Activated CD4-positive, alpha-beta T cell treated with anti-CD3 and anti-CD28 coated beads, Interleukin-2, amount 10 ng/mL, durations not matched to agents 24 days and 14 days (primary cell): ENCODE measurements at places on chromosomes 11 and 22.

DNA sequence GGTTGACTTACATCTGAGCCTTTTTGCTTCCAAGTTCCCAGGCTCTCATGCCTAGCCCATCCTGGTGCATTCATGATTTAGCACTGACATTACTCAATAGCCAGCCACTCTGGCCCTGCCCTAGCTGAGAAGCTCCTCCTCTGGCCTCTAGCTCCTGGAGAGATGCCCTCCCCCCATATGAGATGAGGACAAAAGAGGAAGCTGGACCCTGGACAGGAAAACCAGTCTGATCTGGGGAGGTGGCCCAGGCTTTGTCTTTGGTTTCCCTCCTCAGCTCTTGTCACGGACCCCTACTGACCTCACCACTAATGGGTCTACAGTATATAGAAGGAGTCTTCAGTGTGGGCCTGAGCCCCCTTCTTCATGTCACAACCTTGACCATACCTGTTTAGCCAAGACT is 3.0 kb downstream of the RHOG start:
- peak; percentile 65 for DNase-seq

DNA sequence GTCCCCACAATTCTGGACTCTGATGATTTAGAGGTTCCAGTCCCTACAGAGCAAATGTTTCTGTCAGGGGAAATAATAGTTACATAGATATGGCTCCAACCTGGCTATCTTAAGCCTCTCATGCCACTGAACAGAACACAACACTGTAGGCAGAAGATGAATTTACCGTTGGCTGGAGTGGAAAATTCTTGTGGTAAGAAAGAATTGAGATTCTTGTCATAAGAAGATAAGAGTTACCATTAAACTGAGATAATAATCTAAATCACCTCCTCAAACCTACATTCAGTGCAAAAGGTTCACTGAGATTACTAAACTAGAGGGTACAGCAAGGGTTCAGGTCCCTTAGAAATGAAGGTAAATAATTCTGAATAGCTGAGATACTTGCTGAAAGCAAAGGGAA is 10.1 kb upstream of the NAALAD2 start:
- DNase-seq, result no peak

- DNase-seq, result no peak
Measured at GRCh38 chr11:12377106-12377823, at the start of gene PARVA. Gene PARVA, plus strand, starts transcription at chr11:12377571. Its CDS starts 77 bp downstream, at chr11:12377648.

DNA sequence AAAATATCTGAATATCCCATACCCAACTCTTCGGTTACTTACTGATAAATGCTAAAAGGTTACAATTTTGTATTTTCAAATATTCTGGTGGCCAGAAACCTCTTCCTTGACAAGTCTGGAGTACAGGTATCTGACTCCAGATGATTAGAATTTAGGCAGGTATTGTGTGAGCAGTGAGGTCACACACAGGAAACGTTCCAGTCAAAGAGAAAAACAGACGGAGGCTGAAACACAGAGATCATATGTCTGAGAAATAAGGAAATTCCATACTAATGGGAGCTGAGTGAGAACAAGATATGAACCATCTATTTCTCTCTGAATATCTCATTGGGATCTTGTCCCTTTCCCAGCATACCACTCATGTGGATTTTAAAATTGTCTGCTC is 89.4 kb upstream of the IGLL5 start:
- DNase-seq, result no peak

- no peak for DNase-seq
Measured at GRCh38 chr11:73729594-73730206, 31.2 kb downstream of the RAB6A start.

- no peak for DNase-seq
Measured at GRCh38 chr11:1171985-1172728, 14.4 kb downstream of the MUC5AC start.

DNA sequence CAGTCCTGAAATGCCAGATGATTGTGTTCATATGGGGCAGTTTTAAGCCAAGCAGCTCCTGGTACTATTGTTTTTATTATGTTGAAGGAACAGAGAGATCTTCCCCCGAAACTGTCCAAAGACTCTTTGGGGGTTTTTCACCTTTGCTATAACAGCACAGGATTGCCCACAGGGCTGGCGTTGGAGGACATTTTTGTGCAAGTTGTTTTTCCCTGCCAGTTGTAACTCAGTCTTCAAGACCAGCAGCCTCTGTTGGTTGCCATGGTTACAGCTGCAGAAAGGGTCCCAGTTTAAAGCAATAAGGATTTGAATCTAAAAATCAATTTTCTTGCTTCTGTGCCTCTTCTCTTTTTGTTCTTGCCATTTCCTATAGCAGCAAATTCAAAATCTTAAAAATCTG is 45.4 kb upstream of the YWHAH start:
- DNase-seq, result no peak

GRCh38 chr22:48210198-48210580 is 1447.7 kb downstream of the TBC1D22A start:
- DNase-seq, result peak; percentile 37

- DNase-seq, result no peak
Measured at GRCh38 chr11:94088906-94089305, 39.7 kb upstream of the PANX1 start.

DNA sequence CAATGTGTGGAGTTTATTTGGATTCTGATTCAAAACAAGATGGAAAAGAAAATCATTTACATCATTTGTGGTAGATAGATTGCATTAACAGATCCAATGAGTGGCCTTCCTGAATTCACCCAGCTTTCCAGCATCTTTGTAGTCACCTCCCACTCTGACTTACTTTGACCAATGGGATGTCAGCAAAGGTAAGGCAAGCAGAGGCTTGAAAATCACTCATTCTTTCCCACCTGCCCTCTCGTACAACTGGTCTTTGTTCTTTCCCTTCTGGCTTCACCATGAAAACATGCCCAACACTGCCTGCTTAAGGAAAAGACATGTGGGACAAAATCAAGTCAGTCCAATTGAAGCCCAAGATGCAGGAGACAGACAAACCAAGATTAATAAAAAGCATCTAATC is 202.1 kb downstream of the TTC28 start:
- DNase-seq, result no peak

DNA sequence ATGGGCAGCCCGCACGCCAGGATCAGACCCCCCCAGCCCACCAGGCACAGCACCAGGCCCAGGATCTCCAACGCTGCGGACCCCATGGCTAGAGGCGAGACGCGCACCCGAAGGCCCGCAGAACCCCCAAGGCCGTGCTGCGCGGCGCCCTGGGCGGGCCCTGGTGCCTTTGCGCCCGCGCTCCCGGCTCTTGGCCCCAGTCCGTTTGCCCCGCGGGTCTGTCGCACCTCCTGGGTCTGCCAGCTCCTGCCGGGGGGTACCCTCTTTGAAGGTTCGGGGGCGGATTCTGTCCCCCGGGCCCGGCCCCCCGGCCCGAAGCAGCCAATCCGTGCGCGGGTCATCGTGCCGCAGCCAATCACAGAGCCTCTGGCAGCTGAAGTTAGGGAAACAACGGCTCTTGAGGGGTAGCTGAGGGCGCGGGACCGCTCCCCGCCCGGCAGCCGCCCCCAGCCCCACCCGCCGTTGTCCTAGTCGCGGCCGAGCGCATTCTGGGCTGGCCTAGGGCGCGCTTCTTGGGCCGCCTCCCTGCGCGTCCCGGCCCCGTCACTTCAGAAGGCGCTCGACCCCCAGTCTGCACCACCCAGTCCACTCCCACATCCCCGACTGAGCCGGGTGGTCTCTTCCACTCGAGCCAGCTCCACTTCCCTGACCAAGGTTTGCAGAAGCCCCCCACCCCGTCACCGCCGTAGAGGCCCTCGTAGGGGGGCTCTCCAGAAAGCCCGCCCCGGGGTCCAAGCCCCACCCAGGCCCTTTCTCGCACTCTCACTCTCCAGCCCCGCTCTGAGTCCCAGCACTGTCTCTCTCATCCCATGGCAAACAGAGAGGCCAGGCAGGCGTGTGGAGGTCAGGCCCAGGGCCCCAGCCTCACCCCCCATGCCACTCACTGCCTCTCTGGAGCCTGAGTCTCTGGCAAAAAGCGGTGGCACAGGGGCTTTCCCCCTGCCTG is at the start of gene CLDN5:
Gene CLDN5 (minus strand): TSS at position 241 of the 946 bp plus-strand sequence. CDS start 155 bp downstream, at position 86.
- peak; percentile 80 for DNase-seq

DNA sequence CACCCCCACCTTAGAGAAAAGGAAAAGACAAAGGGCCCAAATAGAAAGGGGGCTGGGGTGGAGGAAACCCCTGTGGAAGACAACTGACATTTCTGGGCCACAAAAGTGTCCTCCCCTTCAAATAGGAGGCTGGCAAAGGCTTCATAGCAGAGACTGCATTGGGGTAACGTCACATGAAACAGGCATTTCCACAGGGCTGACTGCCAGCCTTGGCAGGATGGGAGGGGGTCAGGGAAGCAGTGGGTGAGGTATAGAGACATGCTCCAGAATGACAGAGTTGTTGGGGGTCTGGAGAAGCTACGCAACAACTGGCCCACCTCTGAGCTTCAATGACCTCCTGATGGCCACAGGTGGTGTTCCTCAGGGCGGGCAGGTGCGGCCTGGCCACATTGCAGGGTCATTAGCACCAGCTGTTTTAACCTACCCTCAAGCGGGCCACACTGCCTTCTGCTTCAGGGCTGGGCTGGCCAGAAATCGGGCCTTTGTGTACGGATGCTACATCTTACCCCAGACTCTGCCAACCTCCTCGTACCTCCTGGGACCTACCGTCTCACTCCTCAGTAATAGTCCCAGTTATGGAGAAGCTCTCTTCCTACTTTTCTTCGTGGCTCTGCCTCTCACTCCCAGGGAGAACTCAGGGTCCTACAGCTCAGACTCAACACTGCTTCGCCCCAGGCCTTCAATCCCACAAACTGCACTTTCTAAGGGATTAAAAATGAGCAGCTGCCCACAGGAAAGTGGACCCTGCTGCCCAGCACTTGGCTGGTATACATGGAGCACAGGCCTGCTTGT is 160.0 kb upstream of the NCAM1 start:
- no peak for DNase-seq

- DNase-seq, result no peak
Measured at GRCh38 chr11:103465555-103466140, 356.4 kb downstream of the DYNC2H1 start.

GRCh38 chr11:115191761-115192160 is 312.5 kb downstream of the CADM1 start:
- no peak for DNase-seq
